ENCODE measurements at places on chromosomes 2 and 18.

GRCh38 chr2:178886006-178886405, 78.8 kb upstream of the TTN start:
- H3K4me3 ChIP-seq, result no peak overlapping the region
- no peaks in the 10 kb centered on the region for H3K27me3 ChIP-seq
- H3K36me3 ChIP-seq, result peaks cover 26% of the 10 kb centered on the region
- no peak for DNase-seq

DNA sequence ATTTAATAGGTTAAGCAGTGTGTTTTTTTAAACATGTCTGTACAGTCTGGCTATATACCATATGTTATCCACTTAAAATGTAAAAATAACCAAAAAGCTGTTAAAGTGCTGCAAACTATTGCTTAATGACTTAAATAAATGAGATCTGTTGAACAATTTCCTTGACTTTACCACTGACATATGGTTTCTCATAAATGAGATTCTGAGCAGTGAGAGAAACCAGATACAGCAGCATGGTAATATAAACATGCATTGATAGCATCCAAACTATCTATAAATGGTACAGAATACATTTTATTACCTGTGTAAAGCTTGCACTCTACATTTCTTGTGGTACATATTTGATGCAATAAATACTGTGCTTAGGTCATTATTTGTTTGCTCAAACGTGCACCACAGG, 36.3 kb upstream of the TTC21B start:
- no peaks in the 10 kb centered on the region for H3K36me3 ChIP-seq
- no peaks in the 10 kb centered on the region for H3K4me1 ChIP-seq
- no peak overlapping the region for H3K27ac ChIP-seq

- peaks cover 11% of the 10 kb centered on the region for H3K4me1 ChIP-seq
- no peaks in the 10 kb centered on the region for H3K36me3 ChIP-seq
- H3K27me3 ChIP-seq, result peaks cover 2% of the 10 kb centered on the region
Measured at GRCh38 chr2:3604991-3605961, 10.4 kb downstream of the COLEC11 start.

DNA sequence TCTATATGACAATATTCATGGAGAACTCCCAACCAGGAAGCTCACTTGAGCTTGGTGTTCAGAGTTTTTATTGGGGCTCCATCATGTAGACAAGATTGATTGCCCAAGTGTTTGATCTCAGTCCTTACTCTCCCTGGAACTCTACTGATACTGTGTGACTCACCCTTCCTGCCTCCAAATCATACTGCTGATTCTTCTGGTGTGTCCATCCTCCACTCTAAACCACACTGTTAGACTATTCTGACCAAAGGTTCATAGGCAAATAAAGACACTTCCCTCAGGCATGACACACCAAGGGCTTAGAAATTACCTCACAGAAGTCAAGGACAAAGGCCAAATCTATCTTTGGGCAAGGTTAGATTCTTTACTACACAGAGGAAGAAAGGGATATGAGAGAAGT, 107.9 kb upstream of the CDH20 start:
- H3K36me3 ChIP-seq, result no peaks in the 10 kb centered on the region
- no peak overlapping the region for H3K4me3 ChIP-seq
- DNase-seq, result no peak
- H3K4me1 ChIP-seq, result no peaks in the 10 kb centered on the region

DNA sequence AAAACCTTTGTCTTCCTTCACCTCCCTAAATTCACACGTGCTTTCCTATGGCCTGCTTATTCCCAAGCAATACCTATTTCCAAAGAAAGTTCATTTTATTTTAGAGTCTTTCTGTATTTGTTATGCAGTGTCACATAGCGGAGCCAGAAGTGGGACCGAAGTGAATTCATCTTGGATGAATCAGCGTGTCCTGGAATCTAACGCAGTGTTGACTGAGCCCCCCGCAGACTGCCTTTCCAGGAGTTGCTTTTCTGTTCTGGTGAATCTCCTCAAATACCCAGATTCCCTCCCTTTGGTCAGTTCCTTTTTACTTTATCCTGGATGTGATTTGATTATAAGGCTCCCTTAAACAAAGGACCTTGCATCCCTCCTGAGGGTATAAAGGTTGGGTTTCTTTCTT, 10.8 kb downstream of the ALPP start:
- peaks cover 19% of the 10 kb centered on the region for H3K27me3 ChIP-seq
- no peak overlapping the region for H3K4me3 ChIP-seq
- H3K36me3 ChIP-seq, result peaks cover 4% of the 10 kb centered on the region

DNA sequence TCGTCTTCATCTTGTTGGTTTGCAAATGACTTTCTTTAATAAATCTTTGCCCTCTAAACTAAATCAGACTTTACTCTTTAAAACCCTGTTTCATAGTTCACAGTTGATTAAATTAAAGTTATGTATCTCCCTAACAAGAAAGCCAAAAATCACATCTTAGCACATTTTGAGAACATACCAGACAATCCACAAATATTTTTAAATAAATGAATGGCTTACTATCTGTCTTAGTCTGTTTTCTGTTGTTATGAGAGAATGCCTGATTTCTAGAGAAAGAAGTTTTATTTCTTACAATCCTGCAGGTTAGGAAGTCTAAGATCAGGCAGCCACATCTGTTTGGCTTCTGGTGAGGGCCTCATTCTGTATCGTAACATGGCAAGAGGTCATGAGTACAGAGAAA, 1090.2 kb upstream of the PIK3C3 start:
- DNase-seq, result no peak
- H3K4me1 ChIP-seq, result no peaks in the 10 kb centered on the region
- no peak overlapping the region for H3K4me3 ChIP-seq
- H3K27me3 ChIP-seq, result no peaks in the 10 kb centered on the region
- H3K36me3 ChIP-seq, result no peaks in the 10 kb centered on the region

GRCh38 chr2:42841344-42841743, 49.0 kb upstream of the HAAO start:
- H3K27ac ChIP-seq, result no peak overlapping the region
- no peaks in the 10 kb centered on the region for H3K4me1 ChIP-seq
- peaks cover 6% of the 10 kb centered on the region for H3K36me3 ChIP-seq
- H3K27me3 ChIP-seq, result peaks cover 2% of the 10 kb centered on the region
- no peak overlapping the region for H3K4me3 ChIP-seq
- DNase-seq, result no peak

- no peaks in the 10 kb centered on the region for H3K36me3 ChIP-seq
- no peak overlapping the region for H3K4me3 ChIP-seq
- peaks cover 2% of the 10 kb centered on the region for H3K4me1 ChIP-seq
Measured at GRCh38 chr2:106061611-106062349, 132.3 kb downstream of the UXS1 start.
